Forelimb muscle (tissue), 1 donor: ENCODE measurements at places on chromosomes 4 and X. TPM values are rescaled to one million over a fixed set of nuclear protein-coding genes. Genes with fewer than 3 reads are reported as not detected.

SSX2 gene
- not detected for polyA plus RNA-seq

DHX15 gene
- polyA plus RNA-seq = 113 TPM

RADX gene
- 2.0 TPM for polyA plus RNA-seq

PHKA1 gene
- 3.0 TPM for polyA plus RNA-seq

DNA sequence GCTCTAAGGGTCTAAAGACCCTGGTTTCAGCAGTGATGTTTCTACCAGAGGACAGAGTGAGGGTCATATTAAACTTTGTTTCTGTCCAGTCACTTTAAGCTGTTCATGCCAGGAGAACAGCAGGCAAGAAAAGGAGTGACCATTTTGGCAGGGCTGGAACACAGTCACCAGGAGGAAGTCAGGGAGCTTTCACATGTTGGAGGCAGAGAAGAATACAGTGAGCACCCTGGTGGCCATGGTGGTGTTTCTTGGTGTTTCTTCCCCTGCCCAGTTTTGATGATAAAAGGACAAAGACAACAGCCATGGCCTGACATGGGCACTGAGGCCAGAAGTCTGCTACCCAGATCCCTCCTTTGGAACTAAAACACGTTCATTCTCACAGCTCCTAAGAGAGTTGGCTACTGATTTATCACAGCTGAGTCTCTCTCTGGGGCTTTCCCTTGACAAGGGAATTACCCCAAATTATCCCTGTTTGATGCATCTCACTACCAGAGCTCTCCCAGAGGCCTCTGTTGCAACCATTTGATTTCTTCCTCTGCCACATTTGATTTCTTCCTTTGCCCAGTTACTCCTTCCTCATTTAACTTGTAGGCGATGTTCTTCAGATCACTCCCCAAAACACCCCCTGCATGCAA lies 106.4 kb upstream of the NWD2 start:
- DNase-seq = no peak

GRCh38 chr4:40349561-40350198 lies 14.5 kb downstream of the CHRNA9 start:
- DNase-seq = no peak

- no peak for DNase-seq
Observed at GRCh38 chr4:123159479-123159878, 237.1 kb upstream of the NUDT6 start.

- no peak for DNase-seq
Observed at GRCh38 chrX:78123190-78123589, 16.3 kb downstream of the TAF9B start.

GRCh38 chrX:123878252-123878721 lies 18.4 kb downstream of the XIAP start:
- no peak for DNase-seq

DNA sequence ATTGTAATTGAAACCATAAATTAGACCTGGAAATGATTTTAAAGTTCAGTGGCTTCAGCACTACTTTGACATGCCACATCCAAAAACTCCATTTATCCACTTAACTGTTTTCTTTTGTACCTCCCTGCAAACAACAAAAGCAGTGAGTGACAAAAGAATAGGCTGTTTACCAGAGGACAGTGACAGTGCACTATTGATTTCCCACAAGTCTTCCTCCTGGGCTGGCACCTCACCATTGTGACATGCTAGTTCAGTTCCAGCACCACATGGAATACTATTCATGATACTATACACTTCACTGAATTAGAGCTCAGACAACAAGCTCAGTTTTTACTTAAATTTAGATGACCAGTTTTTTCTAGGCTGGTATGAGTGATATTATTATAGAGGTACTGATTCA lies 29.3 kb downstream of the MOSPD2 start:
- no peak for DNase-seq

DNA sequence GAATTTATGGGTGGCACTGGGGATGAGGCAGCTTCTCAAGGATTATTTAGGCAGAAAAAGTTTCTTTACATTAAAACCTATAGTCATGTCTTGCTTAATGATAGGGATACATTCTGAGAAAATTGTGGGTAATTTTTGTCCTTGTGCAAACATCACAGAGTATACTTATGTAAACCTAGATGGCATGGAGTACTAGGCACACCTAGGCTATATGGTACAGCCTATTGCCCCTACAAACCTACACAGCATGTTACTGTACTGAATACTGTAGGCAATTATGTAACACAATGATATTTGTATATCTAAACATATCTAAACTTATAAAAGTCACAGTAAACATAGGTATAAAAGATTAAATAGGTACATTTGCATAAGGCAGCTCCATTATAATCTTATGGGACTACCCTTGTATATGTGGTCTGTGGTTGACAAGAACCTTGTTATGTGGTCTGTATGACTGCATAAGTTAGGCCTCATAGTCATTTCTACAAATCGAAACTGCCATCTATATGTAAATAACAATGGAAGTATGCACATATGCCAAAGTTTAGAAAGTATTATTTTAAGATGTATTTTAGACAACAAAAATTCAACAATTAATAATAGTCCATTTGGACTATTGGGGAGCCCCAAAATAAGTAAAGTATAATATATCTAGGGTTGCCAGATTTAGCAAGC lies 87.3 kb downstream of the CFAP299 start:
- DNase-seq = no peak

DNA sequence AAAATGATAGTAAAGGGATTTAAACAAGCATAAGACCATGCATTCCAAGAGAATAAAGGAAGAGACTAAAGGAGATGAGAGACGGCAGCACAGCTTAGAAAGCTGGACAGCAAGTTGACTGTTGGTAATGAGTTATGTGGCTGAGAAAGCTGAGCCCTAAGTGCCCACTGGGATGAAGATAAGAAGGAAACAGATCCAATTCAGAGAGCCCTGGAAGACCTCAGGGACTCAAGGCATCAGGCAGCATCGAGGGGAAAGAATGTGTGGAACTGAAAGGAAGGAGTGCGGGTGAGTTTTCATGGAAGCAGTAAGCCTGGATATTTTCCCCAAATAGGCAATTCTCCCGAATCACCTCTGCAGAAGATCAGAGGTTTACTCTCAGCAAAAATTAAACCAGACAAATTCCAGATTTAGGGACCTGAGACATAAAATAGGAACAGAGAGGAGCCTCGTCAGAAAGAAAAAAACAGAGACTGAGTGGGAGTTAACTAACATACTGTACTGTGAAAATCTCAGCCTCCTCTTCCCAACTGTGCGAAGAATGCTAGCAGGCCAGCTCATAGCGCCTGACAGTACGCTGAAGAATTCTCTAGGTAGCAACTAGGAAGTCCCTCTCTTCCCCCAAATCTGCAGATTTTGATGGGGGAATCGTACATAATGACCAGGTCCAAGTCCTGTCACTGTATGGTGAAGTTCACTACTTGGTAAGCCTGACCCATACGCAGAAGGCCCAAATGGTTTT lies 187.7 kb upstream of the TAPT1 start:
- DNase-seq = no peak
